ENCODE measurements at places on chromosomes 5 and 9.

- no peak for DNase-seq
Measured at GRCh38 chr9:136668983-136669790, 6.5 kb downstream of the EGFL7 start.

GRCh38 chr9:93680443-93681268 lies 104.3 kb downstream of the PHF2 start:
- no peak for DNase-seq

- DNase-seq, result no peak
Measured at GRCh38 chr5:43231977-43232376, 40.0 kb downstream of the NIM1K start.

DNA sequence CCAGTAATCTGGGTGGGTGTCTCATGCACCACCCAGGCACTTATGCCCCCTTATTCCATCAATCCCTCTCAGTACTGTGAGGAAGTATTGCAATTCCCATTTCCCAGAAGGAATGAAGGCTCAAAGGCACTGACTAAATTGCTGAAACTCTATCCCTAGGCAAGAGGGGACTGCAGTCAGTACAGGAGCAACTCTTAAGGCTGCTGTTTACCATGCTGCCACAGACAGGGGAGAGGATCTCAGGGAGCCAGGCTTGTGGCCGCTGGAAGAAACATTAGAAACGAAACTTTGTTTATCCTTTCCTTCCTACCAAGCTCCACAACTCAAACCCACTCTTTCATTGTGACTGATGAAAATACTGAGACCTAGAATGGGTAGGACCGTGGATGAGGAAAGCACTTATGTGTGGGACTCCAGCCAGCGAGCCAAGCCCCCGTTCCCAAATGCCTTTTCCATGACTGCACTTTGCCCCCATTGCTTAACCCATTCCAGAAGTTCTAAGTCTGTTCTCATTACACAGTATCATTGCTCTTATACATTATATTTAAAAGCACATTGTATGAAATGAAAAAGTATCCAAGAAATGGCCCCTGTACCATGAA lies 54.3 kb downstream of the TLE1 start:
- no peak for DNase-seq

- DNase-seq, result no peak
Measured at GRCh38 chr9:102518324-102518723, 476.8 kb upstream of the CYLC2 start.

DNA sequence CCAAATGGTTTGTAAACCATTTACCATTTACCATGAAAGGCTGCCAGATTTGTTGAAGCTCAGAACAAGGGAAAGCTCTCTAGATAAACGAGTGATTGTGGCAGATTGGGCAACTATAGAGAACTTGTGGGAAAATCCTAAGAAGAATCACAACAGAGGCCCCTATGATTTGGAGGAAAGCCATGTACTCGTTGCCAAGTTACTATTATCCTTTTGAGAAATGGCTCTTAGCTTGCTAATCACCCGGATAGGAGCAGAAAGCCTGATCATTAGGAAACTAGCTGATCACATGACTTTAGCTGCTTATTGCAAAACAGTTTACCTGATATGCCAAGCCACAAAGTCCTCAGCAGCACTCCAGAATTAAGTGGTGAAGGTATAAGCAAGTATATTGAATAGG lies 23.5 kb upstream of the ATG10 start:
- no peak for DNase-seq

GRCh38 chr9:98501819-98502218 lies 206.9 kb downstream of the GABBR2 start:
- no peak for DNase-seq

GRCh38 chr5:157509587-157509986 lies 49.6 kb downstream of the NIPAL4 start:
- no peak for DNase-seq

GRCh38 chr9:21528123-21528808 lies 46.2 kb upstream of the IFNE start:
- no peak for DNase-seq
